ENCODE measurements at places on chromosomes 4 and X.

GRCh38 chr4:186074189-186074588 lies 5.2 kb downstream of the TLR3 start:
- no peak for DNase-seq

GRCh38 chrX:47581731-47582647 lies at the start of gene TIMP1:
TSS of gene TIMP1 (plus strand) at chrX:47582436. CDS start at chrX:47583416, 980 bp downstream.
- DNase-seq, result peak; percentile 56

DNA sequence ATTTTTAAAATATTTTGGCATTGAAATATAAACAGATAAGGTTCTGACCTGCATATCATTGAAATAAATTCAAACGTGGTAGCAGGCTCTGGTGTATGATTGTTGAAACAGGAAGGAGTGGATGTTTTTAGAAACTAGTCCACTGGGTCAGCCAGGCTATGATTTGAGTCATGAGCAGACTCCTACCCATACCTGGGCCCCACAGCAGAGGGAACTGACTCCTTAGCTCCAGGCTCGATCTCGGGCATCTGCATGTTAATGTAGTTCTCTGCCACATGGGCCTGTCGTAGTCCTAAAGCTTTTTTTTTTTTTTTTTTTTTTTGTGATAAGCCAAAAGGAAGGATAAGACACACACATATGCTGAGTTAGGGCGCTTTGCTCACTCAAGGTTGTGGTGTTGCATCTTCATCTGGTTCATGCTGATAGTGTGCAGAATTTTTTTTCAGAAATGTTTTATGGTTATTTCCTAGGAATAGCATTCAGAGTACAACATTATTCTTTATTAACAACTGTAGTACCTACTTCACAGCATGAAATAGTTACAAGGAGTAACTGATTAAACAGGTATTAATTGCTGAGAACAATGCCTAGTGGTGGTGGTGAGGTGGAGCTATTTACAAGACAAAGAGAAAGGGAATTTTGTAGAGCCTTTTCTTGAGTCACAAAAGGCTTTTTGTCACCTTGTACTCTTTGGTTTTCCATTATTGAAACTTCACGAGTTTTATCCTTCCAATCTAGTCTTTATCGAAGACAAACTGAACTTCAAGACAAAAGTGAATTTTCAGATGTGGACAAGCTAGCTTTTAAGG lies 27.3 kb downstream of the OFD1 start:
- no peak for DNase-seq

- no peak for DNase-seq
Measured at GRCh38 chr4:113457121-113457520, 304.4 kb downstream of the CAMK2D start.

DNA sequence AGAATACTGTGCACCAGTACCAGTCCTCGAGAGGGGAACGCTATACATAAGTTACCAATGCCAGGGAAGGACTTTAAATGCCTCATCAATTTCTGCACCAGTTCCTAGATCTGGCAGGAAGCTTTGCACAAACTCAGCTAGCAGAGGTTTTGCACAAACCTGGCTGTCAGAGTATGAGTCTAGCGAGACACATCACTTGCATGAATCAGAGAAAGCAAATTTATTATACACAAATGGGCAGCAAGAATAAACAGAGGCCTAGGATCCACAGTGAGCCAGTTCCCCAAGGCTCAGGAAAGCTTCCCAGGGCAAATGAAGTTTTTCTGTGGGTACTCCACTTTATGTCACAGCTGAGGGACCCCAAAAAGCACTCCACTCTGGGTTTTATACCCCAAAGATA lies 523.5 kb downstream of the CFAP47 start:
- DNase-seq, result no peak
